Amniotic stem cell (primary cell): ENCODE measurements at places on chromosomes 11 and 22.

DNA sequence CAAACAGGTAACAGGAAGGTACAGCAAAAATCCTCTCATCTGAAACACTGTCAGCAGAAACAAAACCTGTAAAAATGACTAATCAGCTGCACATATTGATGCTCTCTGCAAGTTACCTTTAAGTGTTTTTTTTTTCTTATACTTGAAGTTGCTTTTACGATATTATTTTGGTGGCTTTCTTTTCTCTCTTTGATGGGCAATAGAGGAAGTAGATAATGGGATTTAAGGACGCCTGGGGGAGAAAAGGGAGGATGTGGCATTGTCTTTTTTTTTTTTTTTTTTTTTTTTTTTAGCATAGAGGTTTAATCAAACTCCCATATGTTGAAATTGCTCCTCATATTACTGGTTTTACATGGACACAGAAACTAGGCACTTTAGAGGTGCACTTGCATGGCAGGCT, 11.4 kb upstream of the ADSL start:
- DNase-seq: no peak

DNA sequence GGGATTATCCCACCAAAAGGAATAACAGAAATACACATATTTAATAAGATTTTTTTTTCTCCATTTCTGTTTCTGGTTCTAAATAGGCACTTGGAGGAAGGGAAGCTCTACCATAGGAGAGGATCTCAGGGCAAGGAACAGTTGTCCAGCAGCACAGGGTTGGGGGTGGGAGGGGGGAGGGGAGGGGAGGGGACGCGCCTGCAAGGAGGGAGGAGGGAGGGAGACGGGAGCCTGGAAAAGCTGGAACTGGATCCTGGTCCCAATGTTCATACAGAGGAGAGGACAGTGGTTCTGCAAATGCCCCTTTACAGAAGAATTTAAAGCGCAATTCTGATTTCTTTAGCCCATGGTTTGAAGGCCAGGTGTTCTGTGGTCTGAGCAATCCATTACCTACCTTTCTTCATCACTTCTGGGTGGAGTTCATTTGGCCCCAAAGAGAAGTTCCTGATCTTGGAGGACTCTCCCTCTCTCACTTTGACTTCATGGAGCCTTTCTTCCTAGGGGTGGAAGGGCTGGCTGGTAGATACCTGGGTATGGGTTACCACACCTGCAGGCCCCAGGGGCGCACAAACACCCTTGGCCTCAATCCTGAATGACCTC, 348.9 kb upstream of the NCAM1 start:
- DNase-seq: no peak

- DNase-seq: no peak
These were observed 9.3 kb downstream of the SLC37A2 start for GRCh38 chr11:125072218-125072960.

GRCh38 chr22:21943571-21944448, 8.8 kb downstream of the PPM1F start:
- no peak for DNase-seq

DNA sequence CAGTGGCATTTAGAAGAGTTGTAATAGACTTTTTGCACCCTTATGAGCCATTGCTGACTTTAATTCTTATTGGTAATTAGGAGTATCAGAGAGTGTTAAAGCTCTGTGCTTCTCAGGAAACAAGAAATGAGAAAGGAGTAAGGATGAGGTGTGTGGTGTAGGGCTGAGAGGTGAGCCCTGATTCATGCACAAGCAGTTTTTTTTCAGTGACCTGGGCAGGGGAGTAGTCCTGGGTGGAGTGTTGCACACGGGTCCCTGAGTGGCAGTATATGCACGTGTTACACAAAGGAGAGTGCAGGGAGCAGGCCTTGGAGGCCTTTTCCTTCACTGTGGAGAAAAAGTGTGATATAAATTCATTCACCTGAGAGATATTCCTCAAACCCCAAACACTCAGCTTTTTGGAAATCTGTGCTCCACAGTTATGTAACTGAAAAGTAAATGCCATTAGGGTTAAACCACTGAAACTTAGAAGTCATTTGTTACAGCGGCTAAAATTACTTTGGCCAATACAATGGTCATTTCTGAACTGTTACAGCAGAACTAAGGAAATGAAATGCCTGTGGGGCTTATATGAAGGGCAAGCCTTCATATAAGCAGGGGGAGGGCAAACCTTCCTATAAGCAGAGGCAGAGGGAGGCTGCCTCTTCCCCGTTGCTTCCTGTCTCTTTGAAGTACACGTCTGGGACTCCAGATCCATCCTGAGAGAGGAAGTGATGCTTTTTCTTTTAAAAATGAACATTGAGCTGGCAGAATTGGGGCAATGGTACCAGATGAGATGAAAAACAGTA, 62.6 kb upstream of the OLFML1 start:
- no peak for DNase-seq

GRCh38 chr11:124674571-124674970, 867 bp downstream of the SPA17 start:
- DNase-seq: no peak

GRCh38 chr11:70642266-70642665, 243.9 kb downstream of the CTTN start:
- DNase-seq: no peak

DNA sequence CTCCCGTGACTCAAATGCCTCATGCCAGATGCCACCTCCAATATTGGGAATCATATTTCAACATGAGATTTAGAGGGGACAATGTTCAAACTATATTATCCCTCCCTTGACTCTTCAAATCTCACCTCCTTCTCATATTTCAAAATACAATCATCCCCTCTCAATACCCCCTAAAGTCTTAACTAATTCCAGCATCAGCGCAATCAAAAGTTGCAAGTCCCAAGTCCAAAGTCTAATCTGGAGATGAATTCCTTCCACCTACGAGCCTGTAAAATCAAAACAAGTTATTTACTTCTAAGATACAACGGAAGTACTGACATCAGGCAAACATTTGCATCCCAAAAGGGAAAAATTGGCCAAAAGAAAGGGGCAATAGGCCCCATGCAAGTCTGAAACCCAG, 67.2 kb upstream of the SC5D start:
- no peak for DNase-seq

- DNase-seq: no peak
These were observed 520.4 kb downstream of the SOX6 start for GRCh38 chr11:15835788-15836411.

DNA sequence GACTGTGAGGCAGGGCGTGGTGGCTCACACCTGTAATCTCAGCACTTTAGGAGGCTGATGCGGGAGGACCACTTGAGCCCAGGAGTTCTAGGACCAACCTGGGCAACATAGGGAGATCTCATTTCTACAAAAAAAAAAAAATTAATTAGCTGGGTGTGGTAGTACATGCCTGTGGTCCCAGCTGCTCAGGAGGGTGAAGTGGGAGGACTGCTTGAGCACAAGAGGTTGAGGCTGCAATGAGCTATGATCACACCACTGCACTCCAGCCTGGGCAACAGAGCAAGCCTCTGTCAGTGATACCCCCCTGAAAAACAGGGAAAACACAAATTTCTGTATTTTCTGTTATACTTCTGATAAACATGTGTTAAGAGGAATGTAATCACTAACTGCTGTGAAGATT, 57.8 kb upstream of the ARHGAP32 start:
- no peak for DNase-seq

DNA sequence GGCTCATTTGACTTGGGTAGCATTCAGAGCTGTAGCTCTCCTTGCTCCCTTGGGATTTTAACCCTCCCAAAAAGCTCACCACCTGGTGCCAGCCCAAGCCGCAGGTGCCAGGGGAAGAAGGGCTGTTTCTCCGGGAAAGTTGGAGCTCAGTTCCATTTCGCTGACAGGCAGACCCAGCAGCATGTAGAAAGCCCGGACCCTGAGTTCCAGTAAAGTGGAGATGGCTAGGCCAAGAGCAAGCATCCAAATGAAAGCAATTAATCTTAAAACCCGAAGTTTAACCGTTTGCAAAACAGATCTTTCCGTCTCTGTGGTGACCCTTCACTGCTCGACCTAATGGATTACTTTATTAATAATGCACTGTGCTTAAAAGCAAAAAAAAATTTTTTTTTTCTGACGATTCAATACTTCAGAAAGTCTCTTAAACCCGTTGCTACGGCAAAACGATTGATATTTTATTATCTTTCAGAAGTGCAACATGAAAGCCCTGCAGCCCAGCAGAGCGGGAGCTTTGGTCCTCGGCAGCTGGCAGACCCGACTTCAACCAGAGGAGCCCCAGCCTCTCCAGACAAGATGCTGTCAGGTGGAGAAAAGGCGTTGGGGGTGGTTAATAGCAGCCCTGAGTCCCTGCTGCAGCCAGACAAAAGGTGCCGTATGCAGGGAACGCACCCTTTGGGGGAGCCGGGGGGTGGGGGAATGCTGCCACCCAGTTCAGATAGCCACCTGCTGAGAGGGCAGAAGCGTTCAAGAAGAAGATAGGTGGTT, 3.3 kb downstream of the LMO1 start:
- DNase-seq: no peak

DNA sequence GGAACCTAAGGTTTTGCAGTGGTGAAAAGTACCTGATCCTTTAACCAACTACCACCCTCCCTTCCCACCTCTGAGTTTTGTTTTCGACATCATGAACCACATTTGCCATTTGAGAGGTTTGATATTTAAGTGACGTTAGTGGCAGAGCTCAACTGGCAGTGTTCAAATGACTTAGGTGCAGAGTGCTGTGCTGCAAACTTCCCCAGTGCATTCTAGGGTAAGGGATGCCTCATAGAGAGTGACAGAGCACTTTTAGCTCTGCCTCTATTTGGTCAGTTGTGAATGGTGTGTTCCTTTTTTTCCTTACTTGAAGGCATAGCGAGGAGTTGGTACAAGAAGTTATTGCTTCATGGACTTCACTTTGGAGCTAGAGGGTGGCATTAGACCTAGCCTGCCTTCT, 9.4 kb downstream of the BMAL1 start:
- DNase-seq: no peak
